ENCODE measurements at places on chromosomes 1 and 21.

DNA sequence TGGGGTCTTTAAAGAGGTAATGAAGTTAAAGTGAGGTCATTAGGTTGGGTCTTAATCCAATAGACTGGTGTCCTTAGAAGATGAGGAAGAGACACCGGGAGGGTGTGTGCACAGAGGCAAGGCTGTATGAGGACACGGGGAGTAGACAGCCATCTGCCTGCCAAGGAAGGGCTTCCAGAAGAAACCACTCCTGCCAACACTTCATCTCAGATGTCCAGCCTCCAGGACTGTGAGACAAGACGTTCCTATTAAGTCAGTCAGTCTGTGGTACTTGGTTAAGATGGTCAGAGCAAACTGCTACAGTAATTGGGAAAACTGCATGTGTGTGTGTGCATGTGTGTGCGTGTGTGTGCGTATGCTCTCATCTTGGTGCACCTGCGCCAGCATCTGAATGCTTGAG lies 77.1 kb downstream of the RYR2 start:
- DNase-seq = no peak

- DNase-seq = no peak
These were observed 231.6 kb upstream of the CSF3R start for GRCh38 chr1:36714301-36714700.

- DNase-seq = no peak
These were observed 72.2 kb downstream of the PHTF1 start for GRCh38 chr1:113686891-113687618.

- no peak for DNase-seq
These were observed 11.2 kb downstream of the UBE2Q1 start for GRCh38 chr1:154547105-154547732.

DNA sequence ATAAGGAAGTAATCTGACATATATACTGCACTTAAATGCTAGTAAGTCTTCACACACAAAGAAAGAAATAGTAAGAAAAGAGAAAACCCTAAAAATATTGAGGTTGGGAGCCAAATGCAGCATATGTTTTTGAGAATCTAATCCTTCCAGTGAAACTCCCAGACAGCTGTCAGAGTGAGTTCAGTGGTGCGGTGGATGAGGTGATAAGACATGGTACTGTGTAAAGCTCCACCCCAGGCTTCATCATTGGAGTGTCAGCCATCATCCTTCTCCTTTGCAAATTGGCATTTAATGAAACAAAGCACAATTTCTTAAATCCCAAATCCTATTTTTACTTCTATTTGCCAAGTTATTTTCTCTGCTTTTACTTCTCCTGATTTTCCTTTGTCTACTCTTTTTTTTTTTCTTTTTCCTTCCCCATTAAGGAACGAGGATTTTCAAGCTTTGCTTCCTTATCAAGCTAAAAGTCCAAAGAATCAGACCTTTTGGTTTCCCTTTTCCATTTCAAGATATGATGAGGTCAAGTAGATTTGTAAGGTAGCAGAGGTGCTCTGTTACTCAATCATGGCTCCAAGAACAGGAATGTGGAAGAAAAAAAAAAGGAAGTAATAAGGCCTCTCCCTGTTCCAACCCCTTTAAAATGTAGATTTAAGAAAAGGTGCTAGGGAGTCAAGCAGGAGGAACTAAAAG lies 343.3 kb downstream of the SETD4 start:
- no peak for DNase-seq

DNA sequence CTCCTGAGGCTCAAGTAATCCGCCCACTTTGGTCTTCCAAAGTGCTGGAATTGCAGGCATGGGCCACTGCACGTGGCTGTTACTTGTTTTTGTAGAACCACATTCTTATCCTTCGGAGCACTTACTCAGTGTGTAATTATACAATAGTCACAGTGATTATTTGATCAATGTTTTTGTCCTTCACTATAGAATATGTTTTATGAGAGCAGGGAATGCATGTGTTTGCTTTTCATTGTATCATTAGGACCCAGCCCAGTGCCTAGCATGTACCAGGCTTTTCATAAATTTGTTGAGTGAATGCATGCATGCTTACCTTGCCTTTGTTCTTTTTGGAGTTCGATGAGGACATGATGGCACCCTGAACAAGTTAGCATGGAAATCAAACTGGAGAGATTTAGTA lies 5.8 kb downstream of the SZT2 start:
- no peak for DNase-seq

DNA sequence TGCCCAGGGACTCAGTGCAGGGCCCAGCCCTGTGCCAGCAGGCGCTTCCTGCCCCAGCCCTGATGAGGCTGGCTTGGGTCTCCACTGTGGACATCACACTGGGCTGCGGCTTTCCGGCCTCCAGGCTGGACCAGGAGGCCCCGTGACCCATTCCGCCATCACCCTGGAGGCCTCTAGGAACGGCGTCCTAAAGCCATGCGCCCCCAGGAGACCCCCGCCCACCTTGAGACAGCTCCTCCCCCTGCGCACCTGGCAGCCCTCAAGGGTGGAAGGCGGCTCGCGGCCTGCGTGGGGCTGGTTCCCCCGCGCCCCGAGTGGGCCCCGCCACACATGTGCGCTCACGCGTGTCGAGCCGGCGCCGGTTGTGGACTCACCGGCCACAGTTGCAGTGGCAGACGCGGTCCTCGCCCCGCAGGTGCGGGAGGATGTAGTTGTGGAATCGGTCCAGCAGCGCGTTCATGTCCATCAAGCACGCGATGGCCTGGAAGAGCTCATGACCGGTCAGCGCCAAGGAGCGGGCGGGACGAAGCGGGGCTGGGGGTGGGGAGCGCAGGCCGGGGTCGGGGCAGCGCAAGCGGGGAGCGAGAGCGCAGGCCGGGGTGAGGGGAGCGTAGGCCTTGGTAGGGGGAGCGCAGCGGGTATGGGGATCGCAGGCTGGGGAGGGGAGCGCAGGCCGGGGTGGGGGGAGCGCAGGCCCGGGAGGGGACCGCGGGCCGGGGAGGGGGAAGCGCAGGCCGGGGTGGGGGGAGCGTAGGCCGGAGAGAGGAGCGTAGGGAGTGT lies 924 bp downstream of the TMEM240 start:
- DNase-seq = no peak

- DNase-seq = no peak
These were observed 8.7 kb downstream of the NFASC start for GRCh38 chr1:204879351-204879750.

- DNase-seq = no peak
These were observed 6.6 kb upstream of the STUM start for GRCh38 chr1:226541631-226542622.

- no peak for DNase-seq
These were observed 60.6 kb downstream of the KCNAB2 start for GRCh38 chr1:6106321-6106731.

- DNase-seq = no peak
These were observed 565.2 kb downstream of the NEGR1 start for GRCh38 chr1:71717186-71717585.

DNA sequence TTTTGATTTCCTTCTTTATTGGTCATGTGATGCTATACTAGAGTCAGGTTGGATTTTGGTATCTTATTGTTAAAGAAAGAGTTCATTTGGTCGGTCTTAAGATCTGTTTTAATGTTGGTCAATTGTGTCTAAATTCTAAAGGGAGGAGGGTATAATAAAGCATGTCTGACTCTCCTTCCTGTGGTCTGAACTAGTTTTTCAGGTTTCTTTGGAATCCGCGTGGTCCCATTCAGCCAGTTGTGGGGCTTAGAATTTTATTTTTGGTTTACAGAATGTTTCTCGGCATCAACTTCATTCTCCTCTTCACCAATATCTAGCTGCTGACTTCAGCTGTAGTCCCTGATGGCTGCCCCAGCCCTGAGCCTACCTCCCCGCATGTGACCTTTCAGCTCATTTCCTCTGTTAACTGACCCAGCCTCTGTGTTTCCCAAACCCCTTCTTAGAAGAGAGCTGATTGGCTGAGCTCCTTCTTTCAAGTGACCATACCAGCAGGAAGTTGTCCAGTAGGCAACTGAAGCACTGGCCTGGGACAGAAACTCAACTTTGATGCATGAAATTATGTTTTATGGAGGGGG lies 8.7 kb upstream of the MYOC start:
- DNase-seq = no peak

- DNase-seq = no peak
These were observed 110.2 kb upstream of the L1TD1 start for GRCh38 chr1:62084310-62084890.

- no peak for DNase-seq
These were observed 251.5 kb downstream of the SIPA1L2 start for GRCh38 chr1:232378266-232379062.

DNA sequence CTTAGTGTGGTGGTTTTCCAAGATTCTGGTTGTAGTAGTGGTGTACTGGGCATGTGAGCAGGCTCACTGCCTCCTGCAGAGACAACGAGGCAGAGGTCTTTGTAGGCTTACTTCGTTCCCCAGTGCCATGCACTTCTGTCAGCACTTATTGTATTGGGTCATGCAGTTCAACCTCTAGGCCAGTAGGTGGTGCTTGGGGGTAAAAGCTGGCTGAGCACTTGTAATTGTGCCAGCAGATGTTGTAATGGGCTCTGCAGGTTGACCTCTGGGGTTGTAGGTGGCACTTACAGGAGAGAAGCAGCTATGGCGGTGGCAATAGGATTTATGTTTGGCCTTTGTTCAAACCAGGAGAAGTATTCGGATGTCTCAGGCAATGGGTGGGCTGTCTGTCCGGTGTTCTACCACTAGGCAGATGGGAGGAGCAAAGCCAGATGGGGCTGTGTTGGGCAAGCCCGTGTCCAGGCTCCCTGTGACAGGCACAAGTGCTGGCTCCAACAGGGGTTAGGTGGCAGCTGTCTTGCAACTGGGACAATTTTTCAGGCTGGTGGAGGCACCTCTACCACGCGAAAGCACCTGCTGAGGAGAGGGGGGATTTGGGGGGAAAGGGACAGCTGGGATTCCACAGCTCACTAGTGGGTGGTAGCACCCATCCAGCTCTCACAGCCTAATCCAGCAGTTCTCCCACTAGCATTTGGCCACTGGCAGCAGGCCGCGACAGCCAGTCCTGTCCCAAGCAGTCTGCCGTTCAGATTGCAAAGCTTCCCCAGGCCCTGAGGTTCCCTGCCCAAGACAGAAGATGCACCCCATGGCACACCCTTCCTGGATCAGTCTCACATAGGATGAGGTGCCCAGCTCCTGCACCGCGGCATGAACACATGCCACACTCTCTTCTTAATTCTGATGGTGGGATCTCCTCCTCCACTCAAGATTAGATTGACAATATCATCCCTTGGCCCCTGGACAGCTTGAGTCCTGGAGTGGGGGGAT lies 274.5 kb downstream of the CTH start:
- DNase-seq = no peak

- DNase-seq = no peak
These were observed 3.7 kb upstream of the SDE2 start for GRCh38 chr1:226002667-226003501.

GRCh38 chr1:245788269-245788668 lies 633.5 kb downstream of the KIF26B start:
- no peak for DNase-seq

DNA sequence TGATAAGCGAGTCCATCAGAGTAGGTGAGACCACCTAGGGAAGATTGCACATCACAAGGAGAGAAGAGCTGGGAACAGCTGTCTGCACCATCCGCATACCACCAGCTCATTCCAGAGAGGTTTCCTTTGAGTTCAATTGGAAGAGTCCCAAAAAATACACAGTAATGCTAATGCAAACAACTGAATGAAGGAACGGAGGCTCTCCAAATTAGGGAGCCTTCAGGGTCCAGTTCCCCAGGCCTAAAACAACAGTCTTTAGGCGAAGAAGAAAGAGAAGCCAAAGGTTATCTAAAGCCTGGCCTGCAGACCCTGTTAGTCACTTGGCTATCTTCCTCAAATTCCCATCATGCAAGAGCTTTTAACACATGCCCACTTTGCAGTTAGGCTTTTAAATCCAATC lies 246.4 kb downstream of the PBX1 start:
- no peak for DNase-seq

GRCh38 chr1:171663854-171664575 lies 11.5 kb upstream of the MYOC start:
- no peak for DNase-seq

DNA sequence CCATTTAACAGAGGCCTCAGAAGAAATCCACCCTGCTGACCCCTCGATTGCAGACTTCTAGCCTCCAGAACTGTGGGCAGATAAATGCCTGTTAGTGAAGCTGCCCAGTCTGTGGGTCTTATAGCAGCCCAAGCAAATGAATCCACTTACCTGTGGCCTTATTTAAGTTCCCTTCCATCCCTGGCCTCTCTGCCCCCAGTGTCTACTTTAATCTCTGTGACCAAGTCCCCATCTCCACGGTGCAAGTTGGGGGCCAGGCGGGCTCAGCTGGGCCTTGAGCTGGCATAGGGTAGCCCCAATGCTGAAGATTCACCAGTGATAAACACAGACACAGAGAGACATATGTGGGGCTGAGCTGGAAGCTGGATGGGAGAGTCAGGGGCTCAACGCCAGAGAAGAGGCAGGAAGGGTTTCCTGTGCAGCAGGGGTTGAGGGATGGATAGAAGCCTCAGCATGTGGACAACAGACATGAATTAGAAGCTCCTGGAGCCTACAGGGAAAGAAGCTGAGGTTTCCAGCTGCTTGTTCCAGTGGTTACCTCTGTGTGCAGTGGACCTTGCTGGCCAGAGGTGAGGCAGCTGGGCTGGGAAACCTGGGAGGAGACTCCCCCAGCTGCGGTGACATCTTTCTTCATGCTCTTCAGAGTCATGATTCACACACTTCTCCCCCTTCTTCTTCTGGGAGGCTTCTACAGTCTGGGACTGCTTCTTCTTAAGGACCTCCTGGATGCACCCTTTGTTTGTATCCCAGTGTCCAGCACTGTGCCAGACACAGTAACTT lies 13.4 kb upstream of the B3GALT5 start:
- DNase-seq = no peak

DNA sequence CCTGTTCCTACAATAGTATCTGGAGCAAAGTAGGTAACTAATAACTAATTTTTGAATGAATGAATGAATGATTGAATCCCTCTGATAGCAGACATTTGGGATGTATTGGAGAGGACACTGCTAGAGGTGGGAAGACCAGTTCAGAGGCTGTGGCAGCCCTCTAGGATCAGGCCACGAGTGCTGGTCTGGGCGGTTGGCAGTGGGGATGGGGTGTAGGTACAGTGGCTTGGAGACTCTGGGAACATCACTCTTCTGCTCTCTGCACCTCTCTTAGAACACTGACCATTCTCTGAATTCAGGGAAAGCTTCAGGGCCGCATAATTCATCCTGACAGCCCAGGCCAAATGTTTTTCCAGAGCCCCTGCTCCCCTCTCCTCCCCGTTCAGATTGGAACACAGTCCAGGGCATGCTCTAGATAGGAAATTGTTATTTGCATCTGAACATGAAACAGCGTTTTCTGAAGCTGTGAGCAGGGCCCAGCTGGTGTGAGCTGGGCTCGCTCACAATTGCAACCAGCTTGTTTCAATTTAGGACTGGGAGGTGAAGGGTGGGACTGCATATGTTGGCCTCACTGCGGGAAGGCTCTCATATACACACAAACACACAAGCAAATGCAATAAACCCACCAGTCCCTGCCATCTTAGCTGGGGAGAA lies 253.1 kb upstream of the USP24 start:
- no peak for DNase-seq

- DNase-seq = no peak
These were observed 20.2 kb downstream of the NUAK2 start for GRCh38 chr1:205301205-205301821.

DNA sequence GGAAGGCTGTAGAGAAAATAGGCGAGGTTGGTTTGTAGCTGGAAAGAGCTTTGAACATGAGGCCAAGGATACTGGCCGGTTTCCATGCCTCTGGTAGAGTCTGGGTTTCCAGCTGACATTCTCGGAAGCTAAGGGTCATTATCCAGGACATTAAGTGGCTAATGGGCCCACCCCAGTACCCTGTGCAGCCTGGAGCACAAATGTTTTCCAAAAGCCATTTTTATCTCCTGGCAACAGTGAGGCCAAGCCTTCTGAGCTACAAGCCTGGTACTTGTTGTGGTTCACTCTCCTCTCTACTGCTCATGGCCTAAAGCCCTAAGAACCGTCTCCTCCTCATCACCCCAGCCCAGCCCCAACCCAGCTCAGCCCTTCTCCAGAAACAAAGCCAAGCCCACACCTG lies 122.9 kb downstream of the DMRTA2 start:
- no peak for DNase-seq
